ENCODE measurements at places on chromosomes 2 and 18. TPM values are rescaled to one million over a fixed set of nuclear protein-coding genes. Genes with fewer than 3 reads are reported as not detected.

DNA sequence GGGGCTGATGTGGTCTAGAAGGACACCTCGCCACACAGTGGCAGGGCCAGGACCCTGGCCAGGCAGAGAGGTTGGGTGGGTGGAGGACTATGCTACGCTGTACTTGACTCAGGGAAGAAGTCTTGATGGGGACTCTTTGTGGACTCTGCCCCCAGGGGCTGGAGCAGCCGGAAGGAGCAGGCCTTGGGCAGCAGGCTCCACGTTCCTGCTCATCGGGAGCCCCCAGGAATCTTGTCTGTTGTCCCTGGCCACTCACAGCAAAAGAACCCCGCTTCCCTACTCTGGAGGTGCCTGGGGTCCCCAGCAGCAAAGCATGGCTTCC, 79.0 kb downstream of the POLR1A start:
- H3K4me3 ChIP-seq: no peak overlapping the region
- H3K27ac ChIP-seq: no peak overlapping the region
- no peaks in the 10 kb centered on the region for H3K4me1 ChIP-seq
- no peak for DNase-seq

Gene RAB17
- total RNA-seq: not detected

DNA sequence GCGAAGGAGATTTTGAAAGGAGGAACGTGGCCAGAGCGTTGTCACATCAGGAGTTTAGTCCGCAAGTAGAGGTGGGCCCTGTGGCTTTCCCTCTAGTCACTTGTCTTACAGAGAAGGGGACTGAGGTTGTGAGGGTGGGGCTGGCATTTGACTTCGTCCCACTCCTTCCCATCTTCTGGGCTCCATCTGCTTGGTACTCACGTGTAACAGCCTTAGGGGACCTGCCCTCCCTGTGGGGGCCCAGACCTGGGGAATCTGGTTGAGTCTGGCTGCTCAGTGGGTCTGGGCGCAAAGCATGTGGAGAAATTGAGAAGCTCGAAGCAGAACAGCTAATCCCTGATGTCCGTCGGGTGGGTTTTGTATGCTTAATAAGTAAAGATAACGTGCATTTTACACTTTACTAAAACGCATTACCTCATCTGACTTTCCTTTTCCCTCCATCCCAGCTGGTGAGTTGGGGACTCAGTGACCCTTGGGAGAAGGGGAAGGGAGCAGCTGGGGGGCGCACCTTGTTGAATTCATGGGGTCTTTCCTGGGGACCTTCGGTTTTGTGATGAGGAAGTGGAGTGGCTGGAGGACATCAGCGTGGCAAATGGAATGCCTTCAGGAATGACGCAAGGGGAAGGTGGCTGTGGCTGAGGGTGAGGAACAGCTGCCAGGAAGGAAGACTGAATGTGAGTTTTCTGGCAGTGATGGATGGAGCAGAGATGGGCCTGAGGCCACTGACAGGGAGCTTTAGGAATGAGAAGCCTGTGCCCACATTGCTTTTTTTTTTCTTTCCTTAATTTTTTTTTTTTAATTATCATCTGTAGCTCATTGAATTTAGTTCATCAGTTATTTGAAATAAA, 44.8 kb downstream of the ASAP2 start:
- H3K4me1 ChIP-seq: no peaks in the 10 kb centered on the region
- H3K4me3 ChIP-seq: no peak overlapping the region
- H3K27me3 ChIP-seq: no peaks in the 10 kb centered on the region
- H3K27ac ChIP-seq: no peak overlapping the region

Gene RNF144A
- total RNA-seq: 41.1 TPM

- DNase-seq: no peak
- no peaks in the 10 kb centered on the region for H3K27me3 ChIP-seq
- H3K36me3 ChIP-seq: peaks cover 27% of the 10 kb centered on the region
- no peak overlapping the region for H3K4me3 ChIP-seq
Measured at GRCh38 chr18:49479381-49480137, 7.5 kb downstream of the C18orf32 start.

Gene LYPD1
- not detected for total RNA-seq

GRCh38 chr2:170113168-170113894, 64.6 kb upstream of the MYO3B start:
- no peak for DNase-seq
- H3K4me1 ChIP-seq: no peaks in the 10 kb centered on the region
- no peak overlapping the region for H3K27ac ChIP-seq

DNA sequence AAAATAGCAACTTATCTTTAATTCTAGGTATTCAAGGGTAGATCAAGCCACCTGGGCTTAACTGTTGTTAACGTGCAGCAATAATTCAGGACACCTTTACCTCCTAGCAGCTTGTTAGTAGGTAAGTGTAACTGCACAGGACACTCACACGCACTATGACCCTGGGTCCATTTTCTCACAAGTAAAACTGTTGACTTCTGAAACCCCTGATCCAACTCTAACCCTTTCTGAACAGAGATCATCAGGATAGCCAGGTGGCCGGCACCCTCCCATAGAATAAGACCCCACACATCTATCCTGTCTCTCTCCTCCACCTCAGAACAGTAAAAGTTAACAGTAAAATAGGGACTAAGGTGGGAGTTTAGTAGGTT, 610 bp downstream of the SPC25 start:
- H3K4me3 ChIP-seq: peak overlapping the region; percentile 58
- H3K27ac ChIP-seq: no peak overlapping the region
- H3K4me1 ChIP-seq: peaks cover 6% of the 10 kb centered on the region
- no peaks in the 10 kb centered on the region for H3K27me3 ChIP-seq

Gene ARL4C
- 239 TPM for total RNA-seq

DNA sequence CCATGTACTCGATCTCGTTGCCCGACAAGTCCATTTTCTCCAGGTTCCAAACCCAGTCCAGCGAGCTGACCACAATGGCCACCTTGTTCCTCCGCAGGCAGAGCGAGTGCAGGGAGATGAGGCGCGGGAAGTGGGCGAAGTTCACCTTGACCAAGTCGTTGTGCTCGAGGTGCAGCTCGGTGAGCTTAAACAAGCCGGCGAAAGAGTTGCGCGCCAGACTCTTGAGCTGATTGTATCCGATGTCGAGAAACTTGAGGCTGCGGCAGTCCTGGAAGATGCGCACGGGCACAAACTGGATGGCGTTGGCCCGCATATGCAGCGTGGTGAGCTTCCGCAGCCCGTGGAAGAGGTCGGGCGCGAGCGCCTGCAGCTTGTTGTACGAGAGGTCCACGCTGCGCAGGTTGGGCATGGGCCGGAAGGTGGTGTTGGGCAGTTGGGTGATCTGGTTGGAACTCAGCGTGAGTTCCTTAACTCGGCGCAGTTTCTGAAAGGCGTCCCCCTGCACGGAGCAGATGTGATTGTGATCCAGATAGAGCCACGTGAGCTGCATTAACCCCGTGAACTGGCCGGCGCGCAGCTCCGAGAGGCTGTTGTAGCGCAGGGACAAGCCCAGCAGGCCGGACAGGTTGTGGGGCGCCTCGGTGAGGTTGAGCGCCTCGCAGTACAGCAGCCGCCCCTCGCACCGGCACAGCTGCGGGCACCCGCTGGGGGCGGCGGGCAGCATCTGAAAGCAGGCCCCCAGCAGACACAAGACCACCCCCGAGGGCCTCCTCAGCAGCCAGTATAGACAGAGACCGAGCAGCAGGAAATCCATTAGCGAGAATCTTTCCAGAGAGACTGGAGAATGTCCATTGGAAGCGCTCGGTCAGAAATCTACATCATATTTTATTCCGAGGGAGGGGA, 1.3 kb downstream of the LRRTM1 start:
- no peak for DNase-seq
- H3K27me3 ChIP-seq: no peaks in the 10 kb centered on the region
- H3K36me3 ChIP-seq: no peaks in the 10 kb centered on the region
- H3K4me1 ChIP-seq: no peaks in the 10 kb centered on the region
- no peak overlapping the region for H3K4me3 ChIP-seq

Gene COX7A2L
- total RNA-seq: 77.7 TPM

Gene TCF23
- total RNA-seq: not detected

DNA sequence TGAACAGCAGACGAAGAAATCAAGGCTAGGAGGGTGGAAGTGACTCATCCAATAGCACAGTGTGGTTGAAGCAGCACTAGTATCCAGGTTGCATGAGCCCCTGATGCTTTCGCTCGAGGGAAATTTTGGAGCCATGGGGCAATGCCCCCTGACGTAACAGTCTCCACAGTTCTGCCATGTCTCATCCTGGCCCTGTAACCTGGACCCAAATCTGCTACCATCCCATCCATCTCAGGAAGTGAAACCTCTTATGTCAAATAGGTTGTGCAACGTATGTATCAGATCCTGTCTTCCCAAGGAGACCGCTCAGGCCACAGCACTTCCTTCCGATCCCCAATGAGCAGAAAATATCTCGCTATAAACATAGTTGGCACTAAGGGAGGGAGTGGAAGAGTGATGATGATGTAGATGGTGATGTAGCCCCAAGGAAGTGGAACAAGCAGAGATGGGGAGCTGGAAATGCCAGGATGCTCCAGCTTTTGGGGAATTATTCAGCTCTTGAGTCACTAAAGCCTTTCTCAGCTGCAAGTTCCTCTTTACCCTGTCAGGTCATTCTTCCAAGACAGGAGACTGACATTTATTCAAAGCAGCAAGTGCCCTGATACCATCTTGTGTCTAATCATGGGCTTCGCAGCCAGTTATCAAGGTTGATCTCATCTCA, 3.0 kb upstream of the IL1B start:
- H3K36me3 ChIP-seq: no peaks in the 10 kb centered on the region
- no peaks in the 10 kb centered on the region for H3K4me1 ChIP-seq
- no peak for DNase-seq

- no peaks in the 10 kb centered on the region for H3K36me3 ChIP-seq
- no peak overlapping the region for H3K27ac ChIP-seq
- no peaks in the 10 kb centered on the region for H3K27me3 ChIP-seq
- DNase-seq: no peak
- no peak overlapping the region for H3K4me3 ChIP-seq
- H3K4me1 ChIP-seq: no peaks in the 10 kb centered on the region
Measured at GRCh38 chr18:75544051-75544481, 116.6 kb upstream of the SMIM21 start.

GRCh38 chr2:33433279-33434235, 42.9 kb upstream of the RASGRP3 start:
- no peak for DNase-seq
- H3K4me1 ChIP-seq: no peaks in the 10 kb centered on the region
- H3K27me3 ChIP-seq: peaks cover 4% of the 10 kb centered on the region
- H3K36me3 ChIP-seq: no peaks in the 10 kb centered on the region

DNA sequence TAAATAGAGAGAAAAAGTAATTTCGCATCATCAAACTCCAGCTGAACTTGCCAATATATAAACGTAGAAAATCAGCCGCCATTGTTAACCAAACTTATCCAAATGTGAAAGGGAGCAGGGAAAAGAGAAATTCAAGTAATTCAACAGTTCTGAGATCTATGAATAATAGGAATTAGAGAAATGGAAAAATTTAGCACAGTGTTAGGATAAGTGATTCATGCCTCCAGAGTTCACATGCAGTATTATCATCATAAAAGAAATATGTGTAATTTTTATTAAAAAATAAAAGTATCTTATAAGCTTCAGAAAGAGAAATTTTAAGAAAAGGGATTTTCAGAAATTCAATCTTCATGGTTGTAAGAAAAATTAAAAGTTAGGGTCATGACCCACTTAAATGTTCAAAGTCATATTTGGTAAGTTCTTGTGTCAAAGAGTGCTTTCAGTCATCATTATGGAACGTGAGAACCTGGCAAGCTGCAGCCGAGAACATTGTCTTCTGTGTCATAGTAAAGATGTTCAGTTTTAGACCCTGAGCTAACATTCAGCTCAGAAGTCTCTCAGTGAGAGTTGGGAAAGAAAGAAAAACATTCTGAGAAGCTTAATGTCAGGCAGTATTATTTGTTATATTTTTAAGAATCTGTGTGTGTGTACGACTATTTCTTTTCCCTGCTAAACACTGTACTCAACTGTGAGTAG, 414.3 kb upstream of the RGPD4 start:
- H3K36me3 ChIP-seq: no peaks in the 10 kb centered on the region
- H3K27ac ChIP-seq: no peak overlapping the region
- no peak overlapping the region for H3K4me3 ChIP-seq
- H3K27me3 ChIP-seq: no peaks in the 10 kb centered on the region

Gene CDKL4
- total RNA-seq: 0.38 TPM

- no peak overlapping the region for H3K27ac ChIP-seq
- H3K4me1 ChIP-seq: no peaks in the 10 kb centered on the region
- no peak for DNase-seq
- no peaks in the 10 kb centered on the region for H3K36me3 ChIP-seq
- H3K27me3 ChIP-seq: no peaks in the 10 kb centered on the region
Measured at GRCh38 chr2:75807992-75808391, 97.3 kb upstream of the GCFC2 start.

Measured in CD4-positive, alpha-beta memory T cell (primary cell).